Activated T-helper 9 cell treated with anti-CD3 and anti-CD28 coated beads, Interleukin-2, amount 50 U/mL, for 16 hours (primary cell): ENCODE measurements at places on chromosomes 13 and 19.

- no peak for DNase-seq
Observed at GRCh38 chr19:15702534-15702930, 25.3 kb upstream of the OR10H2 start.

- DNase-seq = no peak
Observed at GRCh38 chr19:6540918-6541689, 10.3 kb downstream of the TNFSF9 start.

DNA sequence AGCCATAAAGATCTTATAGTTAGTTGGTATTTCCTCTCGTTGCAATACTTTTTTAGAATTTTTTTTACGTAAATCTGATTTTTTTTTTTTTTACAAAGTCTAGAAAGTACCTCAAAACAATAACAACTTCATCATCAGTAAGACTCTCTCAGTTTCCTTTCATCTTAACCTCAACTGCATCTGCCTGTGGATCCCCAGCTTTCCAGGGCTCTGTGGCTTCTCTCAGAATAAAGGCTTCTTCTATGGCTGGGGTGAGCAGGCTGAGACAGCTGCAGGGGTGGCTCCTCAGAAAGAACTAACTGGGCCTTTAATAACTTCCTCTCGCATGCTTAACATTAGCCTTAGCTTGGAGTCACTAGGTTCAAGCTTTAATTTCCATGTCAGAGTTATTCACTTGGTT is 4.2 kb downstream of the ZNF506 start:
- DNase-seq = no peak

DNA sequence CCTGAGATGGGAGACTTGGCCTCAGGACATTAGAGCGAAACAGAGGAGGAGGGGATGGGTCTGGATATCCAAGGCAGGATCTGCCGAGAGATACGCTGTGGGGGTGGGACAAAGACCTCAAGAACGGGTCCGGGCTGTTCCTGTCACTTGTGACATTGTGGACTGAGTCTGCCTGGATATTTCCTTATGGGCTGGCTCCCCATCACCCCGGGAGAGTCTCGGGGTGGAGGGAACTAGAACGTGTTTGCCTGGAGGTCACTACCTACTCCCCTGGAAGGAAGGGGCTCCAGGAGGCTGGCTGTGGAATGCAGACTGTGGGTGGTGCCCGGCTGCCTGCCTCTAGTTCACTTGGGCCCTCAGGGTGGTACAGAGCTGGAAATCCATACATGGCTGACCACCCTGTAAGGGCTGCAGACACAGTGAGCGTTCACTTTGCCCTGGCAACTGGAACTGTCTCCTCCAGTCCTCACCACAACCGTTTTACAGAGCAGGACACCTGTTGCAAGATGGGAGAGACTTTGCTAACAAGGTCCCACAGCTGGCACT is 26.4 kb downstream of the DNM2 start:
- DNase-seq = no peak

DNA sequence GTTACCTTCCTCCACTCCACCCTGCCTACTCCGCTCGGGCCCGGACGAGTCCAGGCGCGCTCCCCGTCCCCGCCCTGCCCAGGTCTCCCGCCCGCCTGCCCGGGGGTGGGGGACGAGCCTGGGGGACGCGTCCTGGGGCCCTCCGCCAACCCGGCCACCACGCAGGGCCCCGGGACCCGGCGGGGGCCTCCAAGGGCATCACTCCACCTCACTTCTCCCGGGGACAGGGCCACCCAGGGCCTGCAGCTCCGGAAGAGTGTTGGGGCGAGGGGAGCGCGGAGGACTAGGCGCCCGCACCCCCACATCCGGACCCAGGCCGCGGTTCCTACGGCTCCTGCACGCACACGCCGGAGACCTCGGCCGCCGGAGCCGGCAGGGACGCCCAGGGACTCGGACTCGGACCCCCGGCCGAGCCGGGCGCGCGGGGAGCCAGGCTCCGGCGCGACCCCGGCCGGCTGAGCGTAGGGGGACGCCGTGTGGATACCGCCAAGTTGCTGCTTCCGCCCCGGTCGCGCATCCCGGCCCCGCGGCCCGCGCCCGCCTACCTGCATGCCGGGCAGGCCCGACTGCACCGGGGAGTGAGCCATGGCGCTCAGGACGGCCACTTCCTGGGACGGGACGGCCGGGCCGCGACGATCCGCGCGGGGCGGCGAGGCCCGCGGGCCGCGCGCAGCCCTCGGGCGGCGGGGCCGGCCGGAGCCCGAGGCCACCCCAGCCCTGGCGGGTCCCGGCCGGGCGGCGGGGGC is 534 bp downstream of the STK24 start:
- DNase-seq = no peak

DNA sequence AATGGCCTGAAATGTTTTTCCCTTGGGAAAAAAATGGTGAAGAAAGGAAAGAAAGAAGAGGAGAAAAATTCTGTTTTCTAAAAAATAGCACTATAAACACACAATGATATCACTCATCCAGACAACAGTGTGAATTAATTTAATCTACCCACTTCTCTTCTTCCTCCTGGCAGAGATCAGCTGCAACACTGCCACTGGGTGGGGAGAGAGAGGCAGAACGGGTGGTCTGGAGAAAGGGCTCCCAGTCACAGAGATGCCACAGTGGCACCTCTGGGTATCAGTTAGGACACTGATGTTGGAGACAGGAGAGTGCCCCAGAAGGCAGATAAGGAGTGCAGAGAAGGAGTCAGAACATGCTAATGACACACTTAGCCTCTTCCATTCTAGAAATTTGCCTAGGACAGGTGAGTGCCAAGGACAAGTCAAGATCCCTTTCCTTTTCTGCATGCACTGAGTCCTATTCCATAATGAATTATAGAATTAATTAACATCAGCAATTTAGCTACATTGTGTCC is 168.6 kb downstream of the SUCLA2 start:
- no peak for DNase-seq

DNA sequence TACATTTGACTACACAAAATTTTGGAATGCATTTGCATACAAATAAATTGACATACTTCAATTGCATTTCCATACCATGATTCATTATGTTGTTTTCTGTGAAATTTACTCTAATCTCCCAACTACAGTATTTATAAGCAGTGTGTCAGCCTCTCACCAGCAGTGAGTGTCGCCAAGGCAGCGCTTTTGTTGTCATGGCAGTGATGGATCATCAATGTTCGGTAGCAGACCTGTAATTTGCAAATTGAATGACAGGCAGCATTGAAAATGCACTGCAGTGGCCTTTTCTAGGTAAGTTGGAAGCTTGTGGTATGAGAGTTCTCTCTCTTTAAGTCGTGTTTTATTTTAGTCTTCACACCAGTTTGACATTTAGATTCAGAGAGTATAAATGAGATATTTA is 534.1 kb downstream of the PCDH17 start:
- no peak for DNase-seq

DNA sequence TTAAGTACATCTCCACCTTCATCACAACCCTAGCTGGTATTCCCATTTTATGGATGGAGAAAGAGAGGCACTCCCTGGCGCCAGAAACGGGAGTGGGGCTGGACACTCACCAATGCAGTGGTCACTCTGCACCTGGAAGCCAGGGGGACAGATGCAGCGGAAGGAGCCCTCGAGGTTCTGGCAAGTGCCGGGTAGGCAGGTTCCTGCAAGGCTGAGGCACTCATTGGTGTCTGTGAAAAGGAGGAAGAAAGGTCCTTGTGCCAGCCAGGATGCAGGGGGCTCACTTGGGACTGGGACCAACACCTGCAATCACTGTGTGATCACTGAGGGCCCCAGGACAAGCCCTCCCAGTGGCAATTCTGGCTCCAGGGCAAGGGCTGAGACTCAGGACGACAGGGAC is 41.8 kb downstream of the CCL25 start:
- no peak for DNase-seq

DNA sequence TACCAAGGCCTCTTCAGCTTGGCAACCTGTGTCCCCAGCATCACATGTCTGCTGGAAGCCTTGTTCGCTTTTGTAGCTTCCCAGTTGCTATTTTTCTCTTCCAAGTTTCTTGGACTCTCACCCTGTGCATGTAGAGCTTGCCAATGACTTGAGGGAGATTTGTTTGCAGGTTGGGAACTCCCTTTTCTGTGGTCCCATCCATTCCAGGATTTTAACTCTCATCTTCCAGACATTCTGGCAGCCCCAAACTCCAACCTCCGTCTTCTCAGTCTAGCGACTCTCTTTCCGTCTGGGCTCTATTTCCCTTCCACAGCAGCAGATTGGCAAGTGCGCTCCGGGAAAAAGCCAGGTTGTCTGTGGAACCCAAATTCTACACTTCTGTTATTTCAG is 9.0 kb downstream of the PLAUR start:
- no peak for DNase-seq

GRCh38 chr19:55261671-55262126 is 2.9 kb upstream of the PPP6R1 start:
- no peak for DNase-seq

DNA sequence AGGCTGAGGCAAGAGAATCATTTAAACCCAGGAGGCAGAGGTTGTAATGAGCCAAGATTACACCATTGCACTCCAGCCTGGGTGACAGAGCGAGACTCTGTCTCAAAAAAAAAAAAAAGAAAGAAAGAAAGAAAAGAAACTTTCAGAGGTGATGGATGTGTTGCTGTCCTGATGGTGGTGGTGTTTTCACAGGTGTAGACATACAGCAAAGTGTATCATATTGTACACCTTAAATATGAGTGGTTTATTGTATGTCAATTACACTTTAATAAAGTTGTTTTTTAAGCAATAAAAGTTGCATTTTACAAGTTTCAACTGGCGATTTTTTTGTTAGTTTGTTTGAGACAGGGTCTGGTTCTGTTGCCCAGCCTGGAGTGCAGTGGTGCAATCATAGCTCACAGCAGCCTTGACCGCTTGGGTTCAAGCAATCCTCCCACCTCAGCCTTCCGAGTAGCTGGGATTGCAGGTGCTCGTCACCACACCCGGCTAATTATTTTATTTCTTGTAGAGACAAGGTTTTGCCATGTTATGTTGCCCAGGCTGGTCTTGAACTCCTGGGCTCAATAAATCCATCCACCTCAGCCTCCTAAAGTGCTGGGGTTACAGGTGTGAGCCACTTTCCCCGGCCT is 13.5 kb upstream of the INSR start:
- no peak for DNase-seq

- no peak for DNase-seq
Observed at GRCh38 chr13:27489456-27489855, 39.1 kb upstream of the MTIF3 start.

GRCh38 chr19:5632657-5633056 is 9.8 kb downstream of the SAFB start:
- DNase-seq = no peak

DNA sequence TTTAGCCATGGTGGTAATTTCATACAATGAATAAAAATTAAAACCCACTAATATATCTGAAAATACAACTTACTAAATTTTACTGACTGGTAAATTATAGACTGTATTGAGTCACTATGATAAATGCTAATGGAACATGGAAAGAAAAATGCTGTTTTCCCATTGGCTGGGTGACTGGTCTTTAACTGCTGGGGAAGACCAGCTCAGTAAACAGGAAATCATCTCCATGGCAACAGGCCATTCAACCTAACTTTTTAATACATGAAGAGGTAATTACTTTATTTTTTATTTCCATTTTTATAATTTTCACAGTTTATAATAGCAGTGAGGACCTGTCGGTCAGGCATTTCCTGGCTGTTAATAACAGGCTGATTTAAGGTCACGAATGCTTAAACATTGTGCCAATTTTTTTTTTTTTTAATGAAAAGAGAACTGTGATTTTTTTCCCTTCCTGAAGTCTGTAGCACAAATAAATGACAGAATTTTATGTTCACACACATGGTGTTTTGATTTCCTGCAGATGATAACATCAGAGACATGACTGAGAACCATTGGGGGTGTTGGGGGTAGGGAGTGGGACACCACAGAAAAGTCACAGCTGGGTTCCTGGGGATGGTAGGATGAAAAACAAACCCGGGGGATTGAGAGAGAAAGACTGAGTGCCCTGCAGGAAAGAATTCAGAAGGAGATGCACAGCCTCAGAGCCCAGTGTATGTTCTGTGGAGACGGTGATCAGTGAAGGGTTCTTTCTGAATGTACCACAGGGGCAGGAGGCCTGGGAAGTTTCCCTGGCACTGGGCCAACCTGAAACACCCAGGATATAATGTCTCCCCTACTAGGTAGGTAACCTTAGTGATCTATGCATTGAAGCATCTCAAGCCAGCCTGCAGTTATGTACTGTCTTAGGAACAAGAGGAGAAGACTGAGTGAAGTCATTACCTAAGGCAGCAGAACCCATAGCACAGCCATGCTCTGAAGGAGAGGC is 297.1 kb downstream of the COG6 start:
- no peak for DNase-seq

DNA sequence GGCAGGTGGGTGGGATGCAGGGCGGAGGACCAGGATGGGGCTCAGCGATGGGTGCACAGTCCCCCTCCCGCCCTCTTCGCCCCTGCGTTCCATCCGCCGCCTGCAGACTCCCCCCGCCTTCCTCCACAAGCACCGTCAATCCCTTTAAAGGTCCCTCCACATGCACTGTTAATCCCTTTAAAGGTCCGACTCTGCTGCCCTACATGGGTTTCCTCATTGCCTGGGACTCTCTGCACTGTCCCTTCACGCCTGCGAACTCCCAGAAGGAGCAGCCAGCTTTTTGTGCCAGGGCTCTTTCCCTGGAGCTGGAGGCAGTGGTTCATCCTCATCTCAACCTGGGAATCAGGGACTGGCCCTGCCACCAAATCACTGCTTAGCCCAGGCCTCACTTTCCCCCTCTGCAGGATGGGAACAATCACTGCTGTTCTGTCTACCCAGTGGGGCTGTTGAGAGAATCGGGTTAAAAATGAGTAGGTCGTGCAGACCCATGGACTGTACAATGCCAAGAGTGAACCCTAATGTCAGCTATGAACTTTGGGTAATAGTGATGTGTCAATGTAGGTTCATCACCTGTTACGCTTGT is 20.4 kb downstream of the ZNF574 start:
- no peak for DNase-seq
